Left colon (tissue), 2 donors: ENCODE measurements at places on chromosomes 1 and 21.

GRCh38 chr1:23869051-23869450 lies 961 bp upstream of the FUCA1 start:
- DNase-seq, result no peak

DNA sequence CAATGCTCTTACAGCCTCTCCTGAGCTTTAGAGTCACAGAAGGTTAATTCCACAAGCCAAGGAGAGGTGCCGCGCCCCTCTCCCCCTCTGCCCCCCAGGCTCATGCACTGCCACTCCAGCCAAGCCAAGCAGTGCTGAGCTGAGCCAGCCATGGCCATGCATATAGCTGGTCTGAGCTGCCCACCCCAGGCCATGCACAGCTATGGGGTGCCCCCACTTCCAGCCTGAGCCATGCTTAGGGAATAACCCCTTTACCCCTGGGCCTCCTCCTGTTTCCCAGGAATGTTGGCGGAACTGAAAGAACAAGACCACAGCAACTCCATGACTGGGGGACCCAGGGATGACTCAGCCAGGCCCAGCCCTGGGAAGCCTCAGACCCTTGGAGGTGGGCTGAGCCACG lies 34.0 kb upstream of the MAGOH start:
- no peak for DNase-seq

- DNase-seq, result peak; percentile 66
Observed at GRCh38 chr1:117754061-117754969, 148.5 kb downstream of the TENT5C start.

- DNase-seq, result no peak
Observed at GRCh38 chr1:169044296-169044695, 62.2 kb upstream of the ATP1B1 start.

- no peak for DNase-seq
Observed at GRCh38 chr1:84642774-84643173, 47.5 kb downstream of the SSX2IP start.

- no peak for DNase-seq
Observed at GRCh38 chr1:208616776-208617175, 372.6 kb upstream of the PLXNA2 start.

- DNase-seq, result peak; percentile 94
Observed at GRCh38 chr1:155007251-155007828, 4.7 kb downstream of the ZBTB7B start.

DNA sequence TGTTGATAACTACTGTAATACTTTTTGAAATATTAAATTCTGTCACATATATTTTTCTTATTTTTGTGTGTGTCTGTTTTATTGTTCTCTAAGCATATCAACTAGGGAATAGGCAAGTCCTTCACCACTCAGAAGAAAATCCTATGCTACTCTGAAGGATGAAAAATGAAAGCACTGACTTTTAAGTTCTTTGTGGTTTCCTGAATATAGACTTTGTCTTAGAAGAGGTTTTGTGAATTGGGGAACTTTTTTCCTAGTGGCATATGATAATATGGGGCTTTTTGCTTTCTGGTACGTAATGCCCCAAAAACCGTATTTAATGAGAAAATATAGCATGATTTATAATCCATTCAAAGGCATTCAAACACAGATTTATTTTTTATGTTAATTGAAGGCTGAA lies 136.0 kb downstream of the SNX7 start:
- no peak for DNase-seq

DNA sequence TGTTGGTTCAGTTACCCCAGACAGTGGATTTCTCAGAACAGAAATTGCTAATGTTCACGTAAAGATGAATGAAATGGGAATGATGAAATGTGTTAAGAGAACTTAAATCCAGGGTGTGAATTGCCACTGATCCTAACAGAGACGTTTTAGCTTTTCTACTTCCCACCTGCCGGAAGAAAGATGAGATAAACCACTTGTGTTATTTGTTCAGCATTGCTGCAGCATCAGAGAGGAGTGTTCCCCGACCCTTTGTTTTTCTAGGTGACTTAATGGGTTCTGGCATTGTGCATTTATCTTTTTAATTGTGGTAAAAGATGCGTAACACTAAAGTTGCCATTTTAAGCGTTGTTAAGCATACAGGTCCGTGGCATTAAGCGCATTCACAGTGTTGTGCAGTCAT lies 122.3 kb downstream of the GALNT2 start:
- no peak for DNase-seq

DNA sequence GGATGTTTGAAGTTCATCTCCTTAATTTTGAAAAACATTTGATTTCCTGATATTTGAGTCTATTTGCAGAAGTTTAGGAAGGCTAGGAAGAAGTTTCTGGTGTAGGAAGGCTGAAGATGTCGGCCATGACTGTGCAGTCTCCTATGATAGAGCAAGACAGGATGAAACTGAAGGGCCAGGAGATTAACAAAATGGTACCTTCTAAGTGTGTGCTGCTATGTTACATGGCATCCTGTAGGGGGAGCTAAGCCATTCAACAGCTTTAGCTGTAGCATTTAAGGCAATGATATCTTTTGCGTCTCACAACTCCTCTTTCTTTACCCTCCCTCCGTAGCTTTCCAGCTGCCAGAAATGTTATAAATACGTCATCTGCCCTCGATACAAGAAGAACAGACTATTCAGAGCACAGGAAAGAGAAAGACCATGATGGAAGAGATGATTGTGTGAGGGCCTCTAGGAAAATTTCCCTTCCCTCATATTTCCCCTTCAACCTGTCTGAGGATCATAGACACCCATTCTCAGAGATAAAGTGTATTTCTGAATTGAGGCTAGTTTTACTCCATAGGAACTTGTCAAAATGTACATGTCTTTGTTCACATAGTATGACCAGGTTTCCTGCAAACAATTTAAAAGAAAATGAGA lies 61.1 kb downstream of the XCL1 start:
- no peak for DNase-seq

DNA sequence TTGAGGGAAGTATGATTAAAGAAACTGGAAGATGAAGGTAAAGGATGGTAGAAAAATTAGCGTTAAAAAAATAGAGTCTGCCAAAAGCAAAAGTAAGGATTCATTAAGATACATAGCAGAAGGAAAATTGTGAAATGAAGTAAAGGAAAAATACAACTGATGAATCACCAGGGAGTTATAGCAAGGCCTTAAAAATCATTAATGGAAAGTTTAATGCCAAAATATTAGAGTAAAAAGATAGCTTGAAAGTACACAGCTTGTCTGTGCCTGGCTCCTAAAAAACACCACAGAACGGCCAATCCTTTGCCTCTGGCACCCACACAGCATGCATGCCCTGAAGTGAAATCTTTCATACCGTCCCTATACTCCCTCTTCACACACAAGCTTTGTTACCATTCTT lies 66.9 kb upstream of the APOBEC4 start:
- no peak for DNase-seq

DNA sequence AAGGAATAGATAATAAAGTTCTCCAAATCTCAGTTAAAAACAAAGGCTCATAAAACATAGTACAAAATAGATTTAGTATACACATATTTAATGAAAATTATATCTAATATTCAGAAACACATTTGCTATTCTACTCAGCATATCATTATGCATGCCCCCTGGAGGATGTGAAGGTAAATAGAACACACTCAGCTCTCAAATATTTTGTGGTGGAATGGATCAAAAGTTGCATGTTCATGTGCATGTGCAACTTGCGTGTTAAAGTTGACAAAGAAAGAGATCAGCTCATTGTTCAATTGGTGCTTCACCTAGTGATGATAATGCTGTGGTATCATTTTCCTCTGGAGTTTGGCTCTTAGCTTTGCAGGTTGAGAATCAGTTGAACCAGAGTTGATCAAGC lies 4.9 kb upstream of the ZNF644 start:
- DNase-seq, result no peak

- no peak for DNase-seq
Observed at GRCh38 chr1:227445746-227446145, 117.6 kb upstream of the ZNF678 start.

DNA sequence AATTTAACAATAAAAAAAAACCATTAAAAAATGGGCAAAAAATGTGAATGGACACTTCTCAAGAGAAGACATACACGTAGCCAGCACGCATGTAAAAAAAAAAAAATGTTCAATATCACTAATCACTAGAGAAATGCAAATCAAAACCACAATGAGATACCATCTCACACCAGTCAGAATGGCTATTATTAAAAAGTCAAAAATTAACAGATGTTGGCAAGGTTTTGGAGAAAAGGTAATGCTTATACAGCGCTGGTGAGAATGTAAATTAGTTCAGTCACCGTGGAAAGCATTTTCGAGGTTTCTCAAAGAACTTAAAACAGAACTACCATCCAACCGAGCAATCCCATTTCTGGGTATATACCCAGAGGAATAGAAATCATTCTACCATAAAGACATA lies 1091.5 kb upstream of the B3GALT2 start:
- no peak for DNase-seq

- no peak for DNase-seq
Observed at GRCh38 chr1:115188680-115189395, 99.5 kb upstream of the TSPAN2 start.

DNA sequence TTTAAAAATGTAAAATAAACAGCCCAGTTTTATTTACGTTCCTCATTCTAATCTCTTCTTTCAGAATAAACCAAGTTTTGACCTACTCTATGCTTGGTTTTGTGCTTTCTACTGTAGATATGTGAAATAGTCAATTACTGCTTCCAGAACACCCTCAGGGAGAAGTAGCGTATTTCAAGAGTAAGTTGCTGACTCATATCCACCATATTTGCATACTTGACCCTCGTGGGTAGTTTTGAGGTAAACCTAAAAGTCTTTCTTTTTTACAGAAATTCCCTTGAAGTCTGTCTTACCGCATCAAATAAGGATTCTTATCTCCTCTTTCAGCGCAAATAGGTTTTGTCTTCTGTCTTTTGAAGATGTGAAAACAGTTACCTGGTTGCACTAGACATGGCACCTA lies 1.4 kb upstream of the OR2L3 start:
- DNase-seq, result no peak

- no peak for DNase-seq
Observed at GRCh38 chr1:228174482-228175315, 9.1 kb downstream of the IBA57 start.

GRCh38 chr1:56169856-56170255 lies 409.5 kb downstream of the PLPP3 start:
- DNase-seq, result no peak

DNA sequence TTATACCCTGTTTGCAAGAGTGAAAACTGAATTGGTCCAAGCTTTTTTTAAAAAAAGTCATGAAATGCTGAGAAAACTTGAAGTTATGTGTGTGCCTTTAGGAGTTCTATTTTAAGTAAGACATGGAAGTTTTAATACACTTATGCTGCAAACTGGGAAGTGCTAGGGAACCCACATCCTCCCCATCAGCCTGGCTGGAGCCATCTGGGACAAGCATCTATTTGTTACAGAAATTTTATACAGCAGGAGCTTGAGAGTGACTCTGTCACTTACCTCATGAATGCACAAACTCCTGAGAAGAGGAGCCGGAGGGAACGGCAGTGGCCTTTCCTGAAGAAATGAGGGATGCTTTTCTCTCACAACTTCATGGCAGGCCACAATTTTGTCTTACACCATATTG lies 78.2 kb upstream of the SLC44A3 start:
- no peak for DNase-seq

DNA sequence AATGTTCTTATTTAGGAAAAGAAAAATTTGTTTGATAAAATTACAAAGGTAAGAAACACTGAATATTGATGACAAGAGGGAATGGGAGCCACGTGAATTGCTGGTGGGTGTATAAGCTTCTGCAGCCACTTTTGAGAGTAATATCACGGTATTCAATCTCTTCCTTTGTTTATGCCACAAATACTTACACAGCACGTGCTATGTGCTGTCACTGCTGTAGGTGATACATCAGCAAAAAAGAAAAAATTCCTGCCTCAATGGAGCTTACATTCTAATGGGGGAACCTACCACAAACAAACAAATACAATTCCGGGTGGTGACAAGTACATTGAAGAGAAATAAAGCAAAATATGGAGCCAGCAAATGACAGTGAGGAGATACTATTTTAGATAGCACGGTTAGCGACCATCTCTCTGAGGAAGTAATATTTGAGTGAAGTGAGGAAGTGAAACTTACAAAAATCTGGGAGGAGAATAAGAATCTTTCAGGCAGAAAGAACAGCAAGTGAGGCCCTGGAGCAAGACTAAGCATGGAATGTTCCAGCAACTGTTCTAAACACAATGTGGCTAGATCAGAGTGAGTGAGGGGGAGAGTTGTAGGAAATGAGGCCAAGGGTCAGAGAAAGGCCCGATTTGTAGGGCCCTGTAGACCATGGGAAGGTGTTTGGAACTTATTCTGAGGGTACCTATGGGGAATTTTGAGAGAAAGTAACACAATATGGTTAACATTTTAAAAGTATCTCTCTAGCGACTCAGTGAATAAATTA lies 2.6 kb upstream of the FCRLB start:
- no peak for DNase-seq

DNA sequence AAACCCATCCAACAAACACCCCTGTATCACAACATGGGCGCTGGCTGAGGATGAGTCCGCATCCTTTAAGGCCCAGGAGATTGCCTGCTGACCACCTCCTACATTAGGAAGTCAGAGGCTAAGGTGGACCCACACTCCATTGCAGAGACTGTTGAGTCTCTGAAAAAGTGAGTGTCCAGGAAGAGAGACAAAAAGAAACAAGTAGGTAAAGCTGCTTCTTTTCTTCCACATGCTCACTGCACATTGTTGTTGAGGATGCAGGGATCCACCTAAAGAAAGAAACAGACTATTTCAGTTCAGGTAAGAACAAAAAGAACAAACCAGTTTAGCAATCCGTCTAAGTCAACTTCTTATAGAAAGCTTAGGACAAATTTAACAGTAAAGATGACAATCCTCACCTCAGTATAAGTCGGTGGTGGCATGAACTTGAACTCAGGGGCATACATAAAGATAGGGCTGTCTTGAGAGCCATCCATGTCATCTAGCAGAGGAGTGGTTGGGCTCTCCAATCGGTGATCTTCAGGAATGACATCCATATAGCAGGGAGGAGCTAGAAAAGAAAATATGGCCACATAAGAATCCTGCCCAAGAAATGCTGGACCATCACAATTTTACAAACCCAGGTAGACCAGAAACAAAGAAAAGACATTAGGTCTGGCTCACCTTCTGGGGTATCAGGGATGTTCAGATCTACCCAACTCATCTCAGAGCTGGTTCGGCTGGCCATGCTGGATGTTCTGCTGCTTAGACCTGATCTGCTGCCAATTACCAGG lies 2.6 kb downstream of the TXNIP start:
- no peak for DNase-seq

GRCh38 chr1:20447794-20448193 lies 38.2 kb downstream of the CAMK2N1 start:
- no peak for DNase-seq

GRCh38 chr1:113958691-113959090 lies 20.6 kb upstream of the OLFML3 start:
- no peak for DNase-seq

GRCh38 chr21:40016234-40016633 lies 149.0 kb downstream of the PCP4 start:
- no peak for DNase-seq

- DNase-seq, result no peak
Observed at GRCh38 chr1:208324005-208324404, 79.8 kb upstream of the PLXNA2 start.

GRCh38 chr1:59498640-59499039 lies 201.7 kb downstream of the FGGY start:
- no peak for DNase-seq

GRCh38 chr1:184974837-184975115 lies 468 bp upstream of the NIBAN1 start:
- DNase-seq, result no peak
